Placental epithelial cell (primary cell): ENCODE measurements at places on chromosomes 1 and 21. TPM values are rescaled to one million over a fixed set of nuclear protein-coding genes. Genes with fewer than 3 reads are reported as not detected.

The LCE6A gene
- not detected in 2 replicates for total RNA-seq

The CHI3L2 gene
- 3.5 and 4.9 TPM in 2 replicates for total RNA-seq

The CLCC1 gene
- total RNA-seq = 11.1 and 14.5 TPM in 2 replicates

The HSPB7 gene
- total RNA-seq = 0.22 TPM in 1 of 2 replicates, not detected in the other

The CYP4B1 gene
- 1.6 and 2.5 TPM in 2 replicates for total RNA-seq

The XKR8 gene
- 10.6 and 16.4 TPM in 2 replicates for total RNA-seq

The NUP210L gene
- total RNA-seq = under 0.01 TPM in 1 of 2 replicates, not detected in the other

The SGIP1 gene
- 0.11 and 0.39 TPM in 2 replicates for total RNA-seq

The FNDC5 gene
- total RNA-seq = 0.39 TPM in 1 of 2 replicates, not detected in the other

The EFNA3 gene
- 2.0 and 3.5 TPM in 2 replicates for total RNA-seq

The ZNF683 gene
- not detected in 2 replicates for total RNA-seq

The CSMD2 gene
- total RNA-seq = under 0.01 and 0.22 TPM in 2 replicates

The HIVEP3 gene
- total RNA-seq = 0.39 and 0.43 TPM in 2 replicates

The C1QC gene
- total RNA-seq = not detected in 2 replicates

The ADCY10 gene
- total RNA-seq = under 0.01 TPM in 2 replicates

The LCA5L gene
- total RNA-seq = 2.0 and 2.7 TPM in 2 replicates

The KIF2C gene
- total RNA-seq = 4.3 and 11.2 TPM in 2 replicates

The TTC13 gene
- 4.7 and 5.6 TPM in 2 replicates for total RNA-seq

The FHAD1 gene
- total RNA-seq = not detected in 2 replicates

The LCE1F gene
- not detected in 2 replicates for total RNA-seq

The OR2M2 gene
- not detected in 2 replicates for total RNA-seq

The ERICH3 gene
- not detected in 2 replicates for total RNA-seq

The MNDA gene
- total RNA-seq = not detected in 2 replicates

The CAPN8 gene
- total RNA-seq = under 0.01 TPM in 1 of 2 replicates, not detected in the other

The AMY2A gene
- not detected in 2 replicates for total RNA-seq

The ANGPTL1 gene
- total RNA-seq = not detected in 2 replicates

The RNF186 gene
- total RNA-seq = not detected in 2 replicates

The E2F2 gene
- total RNA-seq = 0.54 and 1.6 TPM in 2 replicates

The RNU11 gene
- not detected in 2 replicates for total RNA-seq

The SV2A gene
- total RNA-seq = 2.1 and 2.7 TPM in 2 replicates

The AK5 gene
- total RNA-seq = 1.2 TPM in 1 of 2 replicates, not detected in the other

The OR2M3 gene
- total RNA-seq = not detected in 2 replicates

The VWA1 gene
- 46.0 and 64.8 TPM in 2 replicates for total RNA-seq

The LORICRIN gene
- not detected in 2 replicates for total RNA-seq

The SFN gene
- total RNA-seq = 146 and 266 TPM in 2 replicates

The KCNK2 gene
- 0.11 and 0.39 TPM in 2 replicates for total RNA-seq

The KIF17 gene
- total RNA-seq = 0.33 and 0.39 TPM in 2 replicates

The IVL gene
- total RNA-seq = 0.54 and 0.79 TPM in 2 replicates

The CAMK2N1 gene
- 37.0 and 37.3 TPM in 2 replicates for total RNA-seq
